ENCODE measurements at places on chromosomes 2 and 18.

- no peak for DNase-seq
Measured at GRCh38 chr2:215059724-215060123, 78.7 kb downstream of the ABCA12 start.

GRCh38 chr2:134677856-134678756 is 40.7 kb downstream of the TMEM163 start:
- DNase-seq: no peak

DNA sequence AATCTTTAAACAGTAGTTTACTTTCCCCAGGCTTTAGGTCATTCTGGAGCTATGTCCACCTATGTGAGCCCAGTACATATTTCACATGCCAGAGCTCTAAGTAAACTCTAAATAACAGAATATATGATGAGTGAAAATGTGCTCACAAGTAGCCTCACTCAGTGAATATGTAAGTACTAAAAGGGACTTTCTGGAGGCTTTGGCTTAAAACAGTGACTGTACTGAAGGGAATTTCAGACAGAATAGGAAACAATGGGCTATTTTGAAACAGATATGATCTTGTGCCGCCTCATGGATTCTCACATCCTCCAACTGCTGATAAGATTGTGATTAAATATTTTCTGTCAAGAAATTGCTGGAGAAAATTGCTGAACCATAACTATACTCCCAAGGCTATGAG is 747.9 kb downstream of the SOCS6 start:
- DNase-seq: no peak

- no peak for DNase-seq
Measured at GRCh38 chr2:160901613-160902012, 258.6 kb upstream of the TANK start.

GRCh38 chr18:62754026-62754425 is 38.7 kb downstream of the PHLPP1 start:
- DNase-seq: no peak

- no peak for DNase-seq
Measured at GRCh38 chr2:100451092-100451491, 19.2 kb upstream of the NMS start.

DNA sequence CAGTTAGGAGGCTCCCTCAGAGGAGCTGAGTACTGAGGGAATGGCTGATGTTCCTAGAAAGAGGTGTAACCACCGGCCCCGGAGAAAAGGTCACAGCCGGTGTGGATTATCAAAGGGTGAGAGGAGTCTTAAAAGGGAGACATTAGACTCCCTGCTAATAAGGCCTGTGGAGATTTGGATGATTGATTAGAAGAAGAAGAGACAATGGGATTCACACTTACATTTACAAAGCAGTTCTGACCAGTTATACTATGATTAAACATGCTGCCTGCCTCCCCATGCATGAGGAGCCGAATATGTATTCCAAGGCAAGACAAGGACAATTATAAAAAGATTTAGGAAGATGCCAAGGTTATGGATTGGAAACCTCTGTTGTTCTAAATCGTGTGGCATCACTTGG is 302.4 kb downstream of the SLC4A3 start:
- DNase-seq: no peak

- DNase-seq: no peak
Measured at GRCh38 chr2:96534701-96535181, 1.8 kb upstream of the ARID5A start.

DNA sequence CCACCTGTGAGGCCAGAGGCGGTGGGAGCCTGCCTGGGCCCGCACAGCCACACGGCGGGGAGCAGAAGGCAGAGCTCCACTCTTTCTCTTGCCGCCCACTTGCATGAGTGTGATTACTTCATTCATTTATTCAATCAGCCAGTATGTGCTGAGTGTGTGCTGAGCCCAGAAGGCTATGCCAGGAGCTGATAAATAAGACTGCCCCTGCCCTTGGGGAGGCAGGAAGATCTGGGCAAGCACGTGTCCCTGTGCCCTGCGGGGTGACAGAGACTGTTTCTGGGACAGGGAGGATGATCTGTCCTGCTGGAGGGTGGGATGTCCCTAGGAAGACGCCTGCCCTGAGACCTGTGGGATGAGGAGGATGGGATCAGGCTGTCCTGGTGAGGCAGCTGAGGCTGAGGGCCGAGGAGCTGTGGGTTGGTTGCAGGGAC is 250.8 kb downstream of the DYSF start:
- no peak for DNase-seq

DNA sequence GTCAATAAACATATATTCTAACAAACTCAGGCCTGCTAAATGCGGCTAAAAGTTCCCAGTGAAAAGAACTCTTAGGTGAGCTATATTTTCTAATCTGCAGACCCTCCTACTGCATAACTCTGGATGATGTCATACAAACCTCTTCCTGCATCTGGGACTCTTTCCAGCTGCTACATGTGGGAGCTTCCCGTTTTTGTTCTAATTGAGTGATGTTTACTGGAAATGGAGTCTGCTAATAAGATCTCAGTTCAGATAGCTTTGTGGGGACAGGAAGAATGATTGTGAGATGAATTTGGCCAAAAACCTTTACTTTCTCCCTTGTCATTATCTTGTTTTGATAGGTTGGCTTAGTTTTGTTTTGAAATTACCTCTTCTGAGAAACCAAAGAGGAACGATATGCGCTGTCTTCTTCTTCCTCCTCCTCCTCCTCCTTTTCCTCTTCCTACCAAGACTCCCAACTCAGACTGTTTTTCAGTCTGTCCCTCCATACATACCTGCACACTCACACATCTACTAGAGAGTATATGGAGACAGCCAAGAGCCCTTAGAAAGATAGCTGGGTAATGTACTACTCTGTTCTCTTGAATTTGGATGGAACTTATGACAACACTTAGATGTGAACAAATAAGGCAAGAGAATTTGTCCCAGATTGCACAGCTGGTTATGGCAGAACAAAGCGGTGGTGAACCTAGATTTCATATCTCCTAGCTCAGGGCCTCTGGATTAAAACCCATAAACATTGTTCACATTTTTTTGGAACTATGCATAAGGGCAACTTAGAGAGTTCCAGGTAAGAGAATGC is 39.8 kb upstream of the AAK1 start:
- peak; percentile 72 for DNase-seq

- DNase-seq: no peak
Measured at GRCh38 chr2:75559680-75560021, 1.1 kb downstream of the EVA1A start.

- DNase-seq: no peak
Measured at GRCh38 chr2:120491111-120491625, 145.2 kb downstream of the INHBB start.
